Hippocampal formation (tissue), 2 donors: ENCODE measurements at places on chromosomes 1 and 21.

- DNase-seq = no peak
These were observed 46.4 kb upstream of the RIPK4 start for GRCh38 chr21:41813226-41813625.

- no peak for DNase-seq
These were observed 94.3 kb downstream of the RGS2 start for GRCh38 chr1:192903142-192903541.

DNA sequence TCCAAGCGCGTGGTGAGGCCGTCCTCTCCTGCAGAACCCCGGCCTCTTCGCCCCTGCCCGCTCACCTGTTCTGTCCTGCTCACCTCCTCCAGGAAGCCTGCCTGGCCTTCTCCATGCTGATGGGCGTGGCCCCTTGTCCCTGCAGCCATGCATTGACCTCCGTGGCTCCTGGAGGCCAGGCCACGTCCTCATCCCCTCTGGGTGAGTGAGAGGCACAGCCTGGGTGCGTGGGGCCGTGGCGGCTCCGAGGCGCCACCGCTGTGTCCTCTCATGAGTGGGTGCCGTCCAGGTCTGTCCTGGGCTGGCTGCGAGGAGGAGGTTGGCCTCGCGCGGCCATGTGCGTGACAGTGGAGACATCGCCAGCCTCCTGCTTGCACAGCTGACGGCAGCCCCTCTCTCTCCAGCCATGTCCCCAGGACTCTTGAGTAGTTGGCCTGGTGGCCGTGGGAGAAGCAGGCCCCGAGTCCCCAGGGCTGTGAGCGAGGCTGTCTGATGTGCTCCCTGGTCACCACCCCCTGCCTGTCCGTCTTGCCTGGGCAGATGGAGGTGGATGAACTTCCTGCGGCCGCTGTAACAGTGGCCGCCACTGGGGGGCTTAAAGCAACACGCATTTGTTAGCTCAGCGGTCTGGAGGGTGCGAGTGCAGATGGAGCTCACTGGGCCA is 58.1 kb downstream of the PRKCZ start:
- DNase-seq = no peak

- no peak for DNase-seq
These were observed 51.7 kb downstream of the ITPKB start for GRCh38 chr1:226687426-226687825.

DNA sequence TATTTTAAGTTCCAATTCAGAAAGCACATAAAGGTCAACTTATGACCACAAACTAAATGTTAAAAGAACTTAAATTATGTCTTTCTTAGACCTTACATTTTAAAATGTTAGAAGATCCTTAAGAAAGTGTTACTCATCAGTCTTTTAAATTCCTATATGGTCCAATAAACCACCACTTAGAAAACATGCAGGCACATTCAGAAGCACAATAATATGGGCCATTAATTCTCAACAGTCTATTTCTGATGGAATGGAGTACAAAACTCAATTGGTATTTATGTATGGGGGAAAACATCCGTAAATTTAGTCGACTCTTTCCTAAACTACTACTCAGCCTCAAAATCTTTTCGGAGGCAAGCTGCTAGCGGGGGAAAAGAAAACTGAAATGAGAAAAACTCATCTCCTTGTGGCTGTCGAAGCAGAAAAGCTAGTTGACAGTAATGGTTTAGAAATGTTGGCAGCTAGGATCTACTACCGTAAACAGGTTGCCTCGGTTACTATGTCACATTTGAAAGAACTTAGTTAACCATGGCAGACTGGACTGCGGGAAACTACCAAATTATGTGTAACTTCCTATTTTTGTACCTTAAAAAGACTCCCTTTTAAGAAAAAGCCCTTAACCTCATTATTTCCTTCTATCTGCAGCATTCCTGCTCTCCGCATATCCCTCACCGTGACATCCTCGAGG is 1.0 kb downstream of the TRMT1L start:
- peak; percentile 53 for DNase-seq
